ENCODE measurements at places on chromosomes 7 and 10.

GRCh38 chr10:94645285-94645684, 38.2 kb upstream of the CYP2C18 start:
- DNase-seq = no peak

DNA sequence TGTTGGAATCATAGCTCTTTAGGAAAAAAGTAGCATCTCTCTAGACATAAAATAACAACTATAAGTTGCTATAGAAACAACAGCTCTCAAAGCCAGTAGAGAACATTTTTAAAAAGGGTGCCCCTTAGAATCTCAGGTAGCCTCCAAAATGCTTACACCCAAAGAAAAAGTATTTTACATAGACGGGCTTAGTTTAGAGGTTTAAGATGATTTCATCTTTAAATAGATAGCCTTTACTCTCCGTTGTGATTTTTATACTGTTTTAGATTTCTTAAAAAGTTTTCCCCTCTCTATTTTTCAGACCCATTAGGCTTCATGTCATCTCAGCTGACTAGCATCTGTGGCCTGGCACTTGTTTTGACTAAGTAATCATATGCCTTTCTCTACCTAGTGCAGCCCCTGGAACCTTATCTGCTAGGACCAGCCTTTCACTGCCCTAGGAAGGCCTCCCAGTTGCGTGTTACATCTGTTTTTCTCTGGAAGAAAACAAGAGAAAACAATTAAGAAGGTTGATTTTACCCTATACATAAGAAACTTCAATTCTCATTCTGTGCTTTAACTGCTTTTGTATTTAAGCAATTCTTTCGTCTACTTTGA, 6.9 kb upstream of the BPGM start:
- DNase-seq = no peak

- DNase-seq = no peak
Measured at GRCh38 chr10:29313071-29313470, 24.2 kb downstream of the LYZL1 start.

DNA sequence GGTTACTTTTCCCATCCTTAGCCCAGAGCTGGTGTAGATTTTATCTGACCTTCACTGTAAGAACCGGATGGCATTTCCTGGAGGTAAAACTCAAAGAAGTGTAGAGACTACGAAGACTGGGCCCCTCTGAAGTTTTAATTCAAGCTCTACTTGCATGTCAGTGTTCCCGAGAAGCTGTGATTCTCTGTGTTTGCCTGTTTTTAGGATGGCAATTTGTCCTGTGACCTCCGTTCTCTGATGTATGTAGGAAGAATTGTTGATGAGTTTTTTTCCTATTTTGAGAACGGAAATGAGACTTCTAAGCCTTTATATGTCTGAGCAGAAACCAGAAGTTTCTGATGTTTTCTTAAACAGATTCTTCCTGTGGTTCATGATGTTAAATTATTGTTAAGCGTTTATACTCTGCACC, 94.1 kb downstream of the CDCA7L start:
- DNase-seq = no peak

DNA sequence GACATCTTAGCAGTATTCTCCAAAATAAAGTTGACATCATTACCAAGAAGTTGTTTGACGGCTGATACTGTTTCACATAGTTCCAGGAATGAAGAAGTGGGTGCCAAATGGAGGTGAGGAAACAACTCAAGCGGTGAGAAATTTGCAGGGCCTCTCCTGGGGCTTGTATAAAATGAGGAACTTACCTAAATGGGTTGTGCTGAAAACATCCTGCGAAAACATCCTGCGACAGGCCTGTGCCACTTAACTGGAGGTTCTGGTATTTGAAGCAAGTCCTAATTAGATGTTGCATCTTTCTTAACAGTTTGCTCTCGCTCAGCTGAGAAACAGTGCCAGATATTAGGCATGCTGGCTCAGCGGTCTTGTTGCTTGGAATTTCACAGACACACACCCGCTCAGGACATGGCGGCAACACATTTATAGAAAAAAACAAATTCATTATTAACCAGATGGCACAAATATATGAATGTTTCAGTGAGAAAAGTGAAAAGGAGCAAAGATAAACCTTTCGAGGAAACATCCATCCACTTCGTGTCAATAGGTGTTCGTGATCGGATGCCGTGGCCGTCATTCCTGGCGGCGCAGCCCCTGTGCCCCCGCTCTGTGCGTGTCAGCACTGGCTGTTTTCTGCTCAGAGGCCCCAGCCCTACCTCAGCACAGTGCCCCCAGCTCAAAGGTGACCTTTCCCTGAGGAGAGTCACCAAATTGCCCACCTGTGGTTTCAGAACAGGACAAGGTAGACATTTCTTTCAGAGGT, 48.1 kb downstream of the CDC123 start:
- DNase-seq = no peak

- no peak for DNase-seq
Measured at GRCh38 chr10:114541081-114541796, 116.8 kb downstream of the ABLIM1 start.

DNA sequence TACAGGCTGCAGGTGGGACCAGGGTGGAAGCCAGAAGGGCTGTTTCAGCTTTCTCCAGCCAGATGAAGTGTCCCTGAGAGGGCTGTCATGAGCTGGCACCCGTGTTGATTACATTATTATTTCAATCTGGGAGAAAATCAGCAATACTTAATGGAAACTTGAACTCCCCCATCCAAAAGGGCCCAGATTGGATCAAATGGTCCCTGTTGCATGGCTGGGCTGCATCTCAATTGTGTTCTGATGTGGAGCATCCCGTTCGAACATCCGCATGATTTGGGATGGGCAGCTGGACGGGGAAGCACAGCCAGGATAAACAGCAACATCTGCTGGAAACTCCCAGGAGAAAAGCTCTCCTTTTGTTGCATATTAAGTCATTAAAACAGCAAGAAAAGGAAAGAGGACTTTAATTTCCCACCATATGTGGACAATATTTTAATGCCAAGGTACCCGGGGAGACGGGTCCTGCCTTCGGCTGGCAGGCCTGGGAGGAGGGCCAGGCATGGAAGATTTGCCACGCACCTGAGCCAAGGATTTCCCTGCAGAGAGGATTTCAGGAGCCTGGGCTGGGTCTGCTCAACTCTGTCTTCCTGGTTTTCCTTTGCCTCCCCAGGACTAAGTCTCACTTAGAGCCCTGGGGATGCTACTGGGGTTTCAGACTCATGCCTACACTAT, 52.4 kb downstream of the NPTX2 start:
- no peak for DNase-seq

- no peak for DNase-seq
Measured at GRCh38 chr10:99619090-99619800, 994 bp downstream of the SLC25A28 start.

DNA sequence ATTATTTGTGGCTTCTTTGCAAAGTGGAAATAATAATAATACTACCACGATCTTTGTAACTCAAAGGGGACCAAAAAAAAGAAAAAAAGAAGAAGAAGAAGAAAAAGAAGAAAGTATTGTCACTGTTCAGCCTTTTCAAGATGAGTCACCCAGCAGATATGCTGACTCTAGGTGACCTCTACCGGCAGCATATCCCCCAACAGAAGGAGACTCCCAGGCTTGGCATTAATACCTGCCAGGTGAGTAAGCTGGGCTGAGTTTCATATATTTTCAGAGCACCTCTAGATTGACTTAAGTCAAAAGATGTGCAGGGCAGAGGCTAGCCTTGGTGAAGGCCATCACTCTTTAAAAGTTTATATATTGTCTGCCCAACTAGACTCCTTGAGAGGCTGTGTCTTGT, 30.4 kb upstream of the GPR26 start:
- no peak for DNase-seq

DNA sequence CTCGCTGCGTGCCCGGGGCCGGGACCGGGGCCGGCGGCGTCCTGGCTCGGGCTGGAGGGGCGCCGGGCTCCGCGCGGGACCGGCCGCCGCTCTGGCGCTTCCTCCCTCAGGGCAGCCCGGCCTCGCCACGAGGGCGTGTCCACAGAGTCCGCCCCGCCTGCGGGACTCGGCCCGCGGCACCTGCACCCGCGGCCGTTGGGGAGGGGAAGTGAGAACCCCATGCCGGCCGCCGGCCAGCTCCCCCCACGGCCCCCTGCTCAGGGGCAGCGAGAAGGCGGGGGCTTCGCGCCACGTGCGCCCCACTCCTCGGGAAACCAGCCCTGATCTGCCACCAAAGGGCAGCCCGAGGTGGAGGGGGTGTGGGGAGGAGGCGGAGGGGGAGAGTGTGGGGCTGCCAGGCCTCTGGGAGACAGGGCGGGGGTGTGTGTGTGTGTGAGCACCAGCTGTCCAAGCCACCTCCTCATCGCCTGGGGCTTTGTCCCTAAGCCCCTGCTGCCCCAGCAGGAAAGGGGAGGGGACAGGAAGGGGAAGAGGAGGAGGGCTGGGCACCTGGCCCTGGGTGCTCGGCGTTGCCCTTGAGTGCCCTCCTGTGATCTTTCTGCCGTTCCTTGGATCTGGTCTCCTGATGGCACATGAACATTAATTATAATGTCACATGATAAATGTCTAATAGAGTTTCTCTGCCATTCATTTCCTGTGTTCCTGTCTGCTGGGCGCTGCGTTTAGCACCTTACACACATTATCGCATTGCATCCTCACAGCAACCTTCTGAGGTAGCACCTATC, at the start of gene PIK3AP1:
TSS of gene PIK3AP1 (minus strand) at position 93 of the 785 bp plus-strand sequence. CDS start 120 bp downstream, outside the sequence.
- peak; percentile 54 for DNase-seq

GRCh38 chr10:62004042-62004441, 102.5 kb downstream of the ARID5B start:
- no peak for DNase-seq

DNA sequence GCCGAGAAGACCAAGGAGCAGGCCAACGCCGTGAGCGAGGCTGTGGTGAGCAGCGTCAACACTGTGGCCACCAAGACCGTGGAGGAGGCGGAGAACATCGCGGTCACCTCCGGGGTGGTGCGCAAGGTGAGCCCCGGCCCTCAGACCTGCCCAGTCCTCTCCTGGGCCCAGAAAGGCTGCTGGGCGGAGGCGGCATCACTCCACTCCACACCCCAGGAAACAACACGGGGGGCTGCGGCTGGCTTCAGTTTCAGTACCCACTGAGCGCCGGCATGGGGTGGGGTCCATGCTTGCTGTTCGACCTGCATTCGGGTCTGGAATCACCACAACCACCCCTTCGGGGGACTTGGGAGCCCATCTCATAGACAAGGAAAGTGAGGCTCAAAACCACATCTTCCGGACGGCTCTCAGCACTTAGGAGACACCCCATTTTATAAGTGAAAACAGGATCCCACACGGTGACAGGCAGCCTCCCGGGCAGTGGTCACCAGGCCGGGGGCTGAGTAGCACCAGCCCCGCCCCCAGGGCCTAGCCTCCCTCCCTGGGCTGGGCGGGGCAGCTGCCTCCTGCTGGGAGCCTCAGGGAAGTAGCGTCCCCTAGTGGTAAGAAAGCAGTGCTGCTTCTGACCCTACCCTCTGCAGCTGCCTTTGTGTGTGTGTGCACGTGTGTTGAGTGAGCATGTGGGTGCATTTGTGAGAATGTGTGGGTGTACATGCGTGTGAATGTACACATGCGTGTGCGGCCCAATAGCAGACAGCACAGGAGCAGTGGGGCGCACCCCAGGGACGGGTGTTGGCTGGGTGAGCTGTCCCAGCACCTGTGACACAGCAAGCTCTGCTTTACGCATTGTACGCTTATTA, 1.8 kb downstream of the SNCG start:
- DNase-seq = peak; percentile 57

GRCh38 chr7:22442187-22442881, 57.7 kb downstream of the STEAP1B start:
- peak; percentile 30 for DNase-seq

All from Calu3 (cell line).